PC-9 (cell line): ENCODE measurements at places on chromosomes 7 and 10. TPM values are rescaled to one million over a fixed set of nuclear protein-coding genes. Genes with fewer than 3 reads are reported as not detected.
A peak's percentile ranks its signal among the peaks of the same experiment; 100 is the strongest.

DNA sequence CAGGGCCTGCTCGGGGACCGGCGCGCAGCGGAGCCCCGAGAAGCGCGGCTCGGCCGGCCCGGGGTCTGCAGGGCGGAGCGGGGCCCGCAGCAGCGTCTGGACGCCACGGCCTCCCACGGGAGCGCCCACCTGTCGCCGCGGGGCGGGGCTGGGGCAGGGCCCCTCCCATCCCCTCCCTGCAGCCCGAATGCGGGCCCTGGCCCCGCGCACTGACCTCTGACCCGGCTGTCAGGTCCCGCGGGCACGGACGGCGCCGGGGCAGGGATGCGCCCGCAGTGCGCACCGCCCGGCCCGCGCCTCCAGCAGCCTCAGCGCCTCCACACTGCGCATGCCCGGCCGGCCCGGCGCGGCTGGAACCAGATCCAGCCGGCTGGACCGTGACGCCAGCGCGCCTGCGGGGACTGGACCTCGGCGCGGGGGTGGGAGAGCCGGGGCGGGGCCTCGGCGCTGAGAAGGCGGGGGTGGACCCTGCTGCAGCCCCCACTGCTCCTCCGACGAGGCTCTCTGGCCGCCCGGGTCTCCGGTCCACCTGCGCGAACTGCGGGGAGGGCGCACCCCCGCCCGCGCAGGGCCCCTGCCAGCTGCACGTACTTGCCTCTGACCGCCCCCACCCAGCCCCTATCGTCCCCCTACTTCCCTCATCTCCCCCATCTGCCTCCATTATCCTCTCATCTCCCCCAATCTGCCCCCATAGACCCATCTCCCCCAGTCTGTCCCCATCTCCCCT, 16.1 kb upstream of the GPR146 start:
- DNase-seq = peak; percentile 95

- DNase-seq = no peak
Observed at GRCh38 chr7:99024066-99024465, 119.8 kb downstream of the SMURF1 start.

Gene UROS
- 35.1 and 40.1 TPM in 2 replicates for total RNA-seq

Gene FAM237B
- total RNA-seq = not detected in 2 replicates

Gene AGAP4
- total RNA-seq = 24.2 and 31.4 TPM in 2 replicates

Gene FANK1
- 21.4 and 24.7 TPM in 2 replicates for total RNA-seq

GRCh38 chr10:48625826-48626134, 20.9 kb upstream of the ARHGAP22 start:
- no peak for DNase-seq

GRCh38 chr10:64113792-64114191, 592.6 kb downstream of the REEP3 start:
- no peak for DNase-seq

Gene GRID2IP
- total RNA-seq = 1.3 and 1.7 TPM in 2 replicates

DNA sequence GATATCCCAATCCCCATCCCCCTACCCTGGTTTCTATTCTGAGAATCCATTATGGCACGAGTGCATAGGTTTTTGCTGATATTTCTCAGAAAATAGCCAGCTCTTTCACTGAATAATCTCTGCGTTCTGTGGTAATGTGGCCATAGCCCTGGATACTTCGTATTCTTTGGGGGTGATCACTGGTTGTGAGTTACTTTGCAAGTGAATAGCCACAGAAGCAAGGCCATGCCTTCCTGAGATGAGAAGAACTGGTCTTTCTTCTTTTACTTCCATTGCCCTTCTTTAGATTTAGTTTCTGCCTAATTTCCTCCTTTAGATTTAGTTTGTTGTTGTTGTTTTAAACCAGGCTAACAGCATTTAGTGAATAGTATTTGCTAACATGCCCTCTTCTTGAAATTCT, 323.4 kb downstream of the CDC14C start:
- DNase-seq = no peak

GRCh38 chr7:44279731-44280505, 45.5 kb downstream of the CAMK2B start:
- no peak for DNase-seq
